ENCODE measurements at places on chromosomes 16 and 17.

DNA sequence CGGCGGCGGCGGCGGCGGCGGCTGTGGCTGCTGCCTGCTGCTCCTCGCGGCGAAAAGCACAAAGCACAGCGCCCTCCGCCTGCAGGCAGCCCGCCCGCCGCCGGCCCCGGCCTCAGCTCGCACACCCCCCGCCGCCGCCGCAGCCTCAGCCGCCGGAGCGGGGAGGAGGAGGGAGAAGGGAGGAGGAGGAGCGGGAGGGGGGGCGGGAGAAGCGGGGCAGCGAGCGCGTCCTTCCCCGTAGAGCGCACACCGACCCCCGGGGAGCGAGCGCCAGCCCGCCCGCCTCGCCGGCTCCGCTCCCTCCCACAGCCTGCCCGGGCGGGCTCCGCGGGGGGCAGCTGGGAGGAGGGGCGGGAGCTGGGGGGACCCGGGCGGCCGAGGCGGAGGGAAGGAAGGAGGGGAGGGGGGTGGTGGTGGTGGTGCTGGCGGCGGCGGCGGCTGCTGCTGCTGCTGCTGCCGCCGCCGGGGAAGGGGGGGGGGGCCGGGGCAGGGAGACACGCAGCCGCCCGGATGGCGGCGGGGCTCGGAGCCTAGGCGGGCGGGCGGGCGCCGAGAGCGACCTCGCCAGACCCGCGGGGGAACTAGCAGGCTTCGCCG is at the start of gene UBTF:
UBTF (minus strand) TSS at position 60 of the 597 bp plus-strand sequence. CDS start 1,446 bp downstream, outside the sequence.
- peak; percentile 64 for DNase-seq

DNA sequence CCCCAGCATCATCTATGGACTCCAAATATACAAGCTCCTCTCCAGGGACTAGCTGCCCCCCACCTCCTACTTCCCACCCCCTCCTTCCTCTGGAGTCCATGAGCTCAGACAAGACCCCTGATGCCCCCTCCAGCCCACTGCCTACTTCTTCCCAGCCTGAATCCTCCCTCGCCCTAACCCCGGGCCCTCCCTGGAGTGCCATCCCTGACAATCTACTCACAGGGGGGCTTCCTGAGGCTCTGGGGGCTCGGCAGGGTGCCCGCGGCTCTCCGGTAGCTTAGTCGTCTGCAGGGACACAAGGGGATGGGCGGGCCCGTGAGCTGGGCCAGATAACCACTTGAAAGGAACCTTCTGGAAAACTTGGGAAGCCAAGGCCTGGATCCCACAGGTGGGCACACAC is 15.1 kb downstream of the MPP3 start:
- no peak for DNase-seq

DNA sequence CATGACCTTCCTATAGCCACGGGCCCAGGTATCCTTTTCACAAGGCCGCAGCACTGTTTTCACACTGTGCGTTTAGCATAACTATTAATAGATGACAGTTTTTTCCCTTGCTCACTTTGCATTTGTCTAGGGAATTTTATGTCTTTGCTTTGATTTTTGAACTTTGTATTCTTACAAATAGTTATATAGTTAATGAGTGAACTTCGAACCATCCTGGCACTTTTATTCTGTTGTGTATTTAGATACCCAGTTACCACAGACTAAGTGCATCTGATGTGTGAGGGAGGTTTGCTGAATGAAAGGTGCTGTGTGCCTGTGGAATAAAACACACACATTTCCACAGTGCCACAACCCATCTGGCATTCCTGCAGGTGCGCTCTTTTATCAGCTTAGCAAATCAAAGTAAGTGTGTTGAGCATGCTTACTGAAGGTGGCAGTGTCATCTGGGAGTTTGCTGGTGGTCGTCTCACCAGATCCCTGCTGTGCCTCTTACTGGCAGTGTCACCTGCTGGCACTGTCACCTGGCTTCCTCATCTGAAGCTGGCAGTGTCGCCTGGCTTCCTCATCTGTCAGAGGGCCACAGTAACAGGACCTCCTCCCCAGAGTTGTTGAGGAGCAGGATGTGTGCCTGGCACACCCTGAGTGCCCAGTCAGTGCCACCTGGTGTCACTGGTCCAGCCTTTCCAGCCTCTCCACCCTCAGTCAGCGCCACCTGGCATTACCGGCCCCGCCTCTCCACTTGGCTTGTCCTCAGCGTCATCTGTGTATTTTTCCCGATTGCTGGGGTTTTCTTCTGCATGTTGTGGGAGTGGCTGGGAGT is 37.6 kb downstream of the USP10 start:
- DNase-seq: no peak

DNA sequence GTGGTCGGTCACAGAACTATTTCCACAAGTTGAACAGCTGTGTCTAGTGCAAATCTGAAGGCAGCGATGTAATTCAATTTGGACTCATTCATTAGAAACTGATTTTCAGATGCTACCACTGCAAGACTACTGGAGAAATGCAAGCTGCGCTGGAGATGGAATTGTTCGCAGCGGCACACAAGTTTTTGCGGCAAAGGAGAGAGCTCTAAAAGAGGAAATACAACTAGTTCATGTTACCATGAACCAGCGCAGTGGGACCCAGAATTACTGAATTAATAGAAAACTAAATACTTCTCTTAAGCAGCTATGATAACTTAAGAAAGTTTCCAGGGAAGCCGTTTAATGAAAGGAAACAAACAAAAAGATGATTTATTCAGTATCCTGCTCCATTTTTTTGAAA is 1.9 kb downstream of the CREBBP start:
- DNase-seq: no peak

- DNase-seq: no peak
These were observed 189.1 kb downstream of the SALL1 start for GRCh38 chr16:50961952-50962351.

DNA sequence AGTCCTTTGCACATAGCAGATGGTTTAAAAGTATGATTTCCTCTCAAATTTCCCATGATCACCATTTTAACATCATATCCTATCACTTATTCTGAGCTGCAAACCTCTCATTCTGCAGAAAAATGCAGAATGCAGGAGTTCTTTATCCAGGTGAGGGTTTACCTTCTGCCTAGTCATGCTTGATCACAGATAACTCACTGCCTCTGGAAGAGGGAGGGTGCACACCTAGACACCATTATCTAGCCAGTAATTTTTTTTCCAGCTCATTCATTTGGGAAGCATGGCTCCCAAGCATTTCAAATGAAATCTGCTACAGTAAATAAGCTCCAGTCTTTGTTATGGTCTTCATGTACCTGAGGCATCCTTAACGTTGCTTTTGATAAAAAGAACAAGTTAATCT is 38.0 kb downstream of the RFFL start:
- DNase-seq: no peak

DNA sequence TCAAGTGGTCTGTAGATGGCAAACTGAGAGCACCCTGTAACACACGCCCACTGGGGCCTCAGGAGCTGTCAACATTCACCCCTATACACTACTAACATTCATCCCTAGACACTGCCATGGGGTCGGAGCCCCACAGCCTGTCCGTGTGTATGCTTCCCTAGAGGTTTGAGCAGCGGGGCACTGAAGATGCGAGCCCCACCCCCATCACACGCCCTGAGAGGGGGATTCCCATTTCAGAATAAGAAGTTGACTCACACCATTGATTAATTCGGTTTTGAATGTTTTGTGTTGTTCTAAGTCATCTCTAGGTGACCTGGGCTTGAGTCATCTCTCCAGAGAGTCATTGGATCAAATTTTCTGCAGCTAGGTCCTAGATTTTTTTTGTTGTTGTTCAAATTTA is 37.3 kb upstream of the MMD start:
- DNase-seq: no peak

- no peak for DNase-seq
These were observed 258.6 kb downstream of the PMP22 start for GRCh38 chr17:15006421-15007128.

DNA sequence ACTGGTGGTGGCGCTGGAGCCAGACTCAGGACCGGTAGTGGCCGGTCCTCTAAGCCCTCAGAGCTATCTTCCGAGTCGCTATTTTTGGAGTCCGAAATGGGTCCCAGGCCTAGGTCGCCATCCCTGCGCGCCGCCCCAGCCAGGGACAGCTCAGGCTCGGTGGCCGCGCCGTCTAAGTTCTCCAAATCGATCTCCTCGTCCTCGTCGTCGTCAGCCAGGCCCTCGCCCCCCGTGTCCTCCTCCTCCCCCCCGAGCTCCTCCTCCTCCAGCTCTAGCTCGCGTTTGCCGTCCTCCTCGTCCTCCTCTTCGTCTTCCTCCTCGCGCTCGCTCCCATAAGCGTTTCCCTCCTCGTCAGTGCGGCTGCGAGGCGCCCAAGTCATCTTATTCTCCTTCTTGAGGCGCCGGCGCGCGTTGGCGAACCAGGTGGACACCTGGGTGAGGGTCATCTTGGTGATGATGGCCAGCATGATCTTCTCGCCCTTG is 1.6 kb downstream of the IRX3 start:
- DNase-seq: no peak

DNA sequence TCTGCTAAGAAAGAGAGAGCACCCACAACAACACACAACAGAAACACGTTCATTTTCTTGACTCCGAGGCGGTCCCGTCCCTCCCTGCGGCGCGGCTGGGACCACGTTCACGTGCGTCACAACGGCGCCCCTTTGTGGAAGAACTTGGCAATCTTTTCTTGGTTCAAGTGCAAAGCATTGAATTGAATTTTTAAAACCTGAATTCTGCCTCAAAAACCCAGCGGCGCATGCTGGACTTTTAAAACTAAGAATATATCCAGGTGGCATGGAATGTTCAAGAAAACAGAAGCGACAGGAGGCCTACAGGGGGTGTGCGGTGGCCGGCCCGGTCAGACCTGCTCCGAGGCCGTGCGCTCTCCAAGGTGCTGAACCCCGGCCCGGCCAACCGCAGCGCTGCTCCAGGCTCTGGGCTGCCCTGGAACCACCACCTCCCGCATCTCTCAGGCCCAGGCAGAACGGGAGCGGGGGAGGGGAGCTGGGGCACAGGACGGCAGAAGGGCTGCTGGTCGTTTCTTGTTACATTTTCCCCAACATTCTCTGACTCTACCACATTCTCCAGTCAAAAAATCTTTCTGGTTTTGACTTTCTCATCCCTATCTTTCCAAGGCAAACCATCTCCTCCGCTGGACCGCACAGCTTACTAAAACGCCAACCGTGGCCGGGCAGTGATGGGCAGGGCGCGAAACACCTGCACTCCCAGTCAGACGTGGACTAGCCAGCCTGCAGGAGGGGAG is 3.4 kb upstream of the HEXD start:
- no peak for DNase-seq

DNA sequence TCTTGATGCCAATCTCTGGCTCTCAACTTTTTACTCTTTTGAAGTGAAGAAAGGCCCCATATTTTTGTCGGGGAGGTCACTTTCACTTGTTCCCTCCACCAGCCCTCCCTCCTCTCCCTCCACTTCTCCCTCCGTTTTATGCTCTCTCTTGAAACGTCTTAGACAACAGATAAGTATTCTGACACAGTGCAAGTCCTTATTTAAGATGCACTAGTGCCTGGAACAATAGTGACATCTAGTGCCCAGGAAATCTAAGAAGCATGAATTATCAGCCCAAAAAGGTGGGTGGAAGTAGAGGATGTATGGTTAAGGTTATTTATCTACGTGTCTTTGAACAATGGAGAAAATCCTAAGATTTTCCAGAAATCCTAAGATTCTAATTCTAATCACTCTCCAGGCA is 17.9 kb downstream of the PSME3IP1 start:
- no peak for DNase-seq

- DNase-seq: no peak
These were observed 37.6 kb upstream of the PIRT start for GRCh38 chr17:10875430-10875851.

DNA sequence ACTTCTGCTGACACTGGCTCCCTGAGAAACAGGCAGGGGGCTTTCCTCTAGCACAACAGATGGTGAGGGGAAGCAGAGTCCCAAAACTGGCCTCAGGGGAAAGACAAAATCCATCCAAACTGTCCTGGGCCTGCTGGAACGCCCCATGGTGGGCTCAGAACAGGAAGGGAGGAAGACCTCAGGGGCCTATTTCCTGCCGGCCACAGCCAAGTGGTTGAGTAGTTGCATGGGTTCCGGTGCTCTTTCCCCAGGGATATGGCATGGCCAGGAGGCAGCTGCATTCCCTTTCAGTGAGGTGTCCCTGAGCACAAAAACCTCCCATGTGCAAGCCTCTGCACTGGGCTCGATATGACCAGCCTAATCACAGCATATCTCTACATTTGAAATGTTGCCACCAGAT is 303.0 kb upstream of the IRX5 start:
- no peak for DNase-seq

- DNase-seq: no peak
These were observed 27.7 kb downstream of the SPACA3 start for GRCh38 chr17:33019161-33019890.

GRCh38 chr16:13305019-13305755 is 403.8 kb downstream of the SHISA9 start:
- DNase-seq: no peak

GRCh38 chr16:62969711-62970318 is 933.6 kb upstream of the CDH8 start:
- no peak for DNase-seq

DNA sequence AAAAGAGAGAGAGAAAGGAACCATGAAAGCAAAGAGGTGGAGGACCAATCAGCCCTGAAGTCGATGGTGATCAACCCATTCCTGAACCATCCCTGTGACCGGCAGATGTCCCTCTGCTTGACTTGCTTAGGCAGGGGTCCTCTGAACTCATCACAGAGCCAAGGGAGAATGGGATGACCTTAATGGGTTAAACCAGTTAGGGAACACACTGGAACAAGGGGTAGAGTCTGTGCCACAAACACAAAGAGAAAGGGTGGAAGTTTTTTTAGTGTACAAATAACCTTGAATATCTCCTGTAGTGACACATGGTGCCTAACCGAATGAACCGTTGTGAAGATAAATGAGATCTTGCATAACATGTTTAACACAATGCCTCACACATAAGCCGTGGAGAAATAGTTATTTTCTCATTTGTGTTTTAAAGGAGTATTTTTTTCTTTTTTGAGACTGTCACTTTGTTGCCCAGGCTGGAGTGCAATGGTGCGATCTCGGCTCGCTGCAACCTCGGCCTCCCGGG is 11.2 kb downstream of the NAA60 start:
- no peak for DNase-seq

DNA sequence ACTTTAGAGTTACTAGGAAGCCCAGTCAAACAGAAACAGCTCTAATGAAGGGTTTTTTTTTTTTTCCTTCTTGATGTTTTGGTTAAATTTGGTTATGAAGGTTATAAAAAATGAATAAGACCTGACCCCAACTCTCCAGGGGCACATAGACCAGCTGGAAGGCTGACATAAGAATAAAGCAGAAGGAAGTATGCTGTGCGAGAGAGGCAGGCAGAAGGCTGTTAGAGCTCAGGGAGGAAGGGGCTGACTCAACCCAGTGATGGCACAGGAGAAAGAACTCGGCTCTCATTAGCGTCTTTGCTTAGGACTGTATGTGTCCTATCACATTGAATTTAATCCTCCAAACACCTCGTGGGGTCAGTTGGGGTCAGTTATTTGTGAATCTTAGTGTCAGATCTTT is 474.6 kb downstream of the PMP22 start:
- no peak for DNase-seq

GRCh38 chr17:6374271-6374691 is 60.6 kb downstream of the AIPL1 start:
- no peak for DNase-seq

DNA sequence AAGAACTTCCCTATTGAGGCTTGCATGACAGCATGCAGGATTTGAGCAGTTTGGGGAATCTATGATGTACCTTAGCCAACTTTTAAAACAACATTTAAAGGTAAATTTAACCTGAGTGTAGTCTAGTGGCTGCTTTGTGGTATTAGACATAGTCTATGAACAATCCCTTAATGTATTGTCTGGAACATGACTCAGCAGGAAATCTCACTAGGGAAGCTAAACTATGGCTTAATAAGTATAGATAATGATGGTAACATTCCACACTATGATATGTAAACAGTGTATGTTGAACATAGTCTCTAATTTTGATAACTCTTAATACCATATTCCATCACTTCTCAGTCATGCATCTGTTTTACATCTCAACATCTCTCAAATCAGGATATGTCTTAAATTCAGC is 52.1 kb upstream of the SLC12A3 start:
- DNase-seq: no peak

All from NCI-H187 (cell line).